Stimulated activated CD4-positive, alpha-beta T cell treated with anti-CD3 and anti-CD28 coated beads, Interleukin-12 subunit alpha, Interleukin-12 subunit beta, amount 100 ng/mL, for 48 hours (primary cell): ENCODE measurements at places on chromosomes 11 and 22.

- no peak for DNase-seq
These were observed at the start of gene PNPLA5 for GRCh38 chr22:43891360-43892182. Gene PNPLA5, minus strand, starts transcription at chr22:43892013. Its CDS starts 133 bp downstream, at chr22:43891880.

DNA sequence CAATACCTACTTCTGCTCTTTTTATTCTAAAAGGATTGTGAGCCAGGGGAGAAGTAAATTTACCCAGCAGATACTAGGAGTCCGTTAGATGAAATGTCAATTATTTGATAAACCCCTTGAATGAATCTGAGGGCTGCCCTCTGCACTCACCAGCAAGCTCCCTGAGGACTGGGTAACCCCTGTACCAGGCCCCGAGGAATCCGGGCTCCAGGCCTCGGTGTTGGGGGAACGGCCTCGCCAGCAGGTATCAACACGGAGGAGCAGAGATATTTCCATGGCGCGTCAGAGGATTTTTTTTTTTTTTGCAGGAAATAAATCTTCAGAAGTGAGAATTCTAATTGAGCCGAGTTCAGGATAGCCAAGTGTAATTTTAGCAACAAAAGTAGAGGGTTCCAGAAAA lies 1408.8 kb downstream of the BRD1 start:
- DNase-seq: no peak

GRCh38 chr11:112878033-112878601 lies 83.1 kb upstream of the NCAM1 start:
- DNase-seq: no peak

DNA sequence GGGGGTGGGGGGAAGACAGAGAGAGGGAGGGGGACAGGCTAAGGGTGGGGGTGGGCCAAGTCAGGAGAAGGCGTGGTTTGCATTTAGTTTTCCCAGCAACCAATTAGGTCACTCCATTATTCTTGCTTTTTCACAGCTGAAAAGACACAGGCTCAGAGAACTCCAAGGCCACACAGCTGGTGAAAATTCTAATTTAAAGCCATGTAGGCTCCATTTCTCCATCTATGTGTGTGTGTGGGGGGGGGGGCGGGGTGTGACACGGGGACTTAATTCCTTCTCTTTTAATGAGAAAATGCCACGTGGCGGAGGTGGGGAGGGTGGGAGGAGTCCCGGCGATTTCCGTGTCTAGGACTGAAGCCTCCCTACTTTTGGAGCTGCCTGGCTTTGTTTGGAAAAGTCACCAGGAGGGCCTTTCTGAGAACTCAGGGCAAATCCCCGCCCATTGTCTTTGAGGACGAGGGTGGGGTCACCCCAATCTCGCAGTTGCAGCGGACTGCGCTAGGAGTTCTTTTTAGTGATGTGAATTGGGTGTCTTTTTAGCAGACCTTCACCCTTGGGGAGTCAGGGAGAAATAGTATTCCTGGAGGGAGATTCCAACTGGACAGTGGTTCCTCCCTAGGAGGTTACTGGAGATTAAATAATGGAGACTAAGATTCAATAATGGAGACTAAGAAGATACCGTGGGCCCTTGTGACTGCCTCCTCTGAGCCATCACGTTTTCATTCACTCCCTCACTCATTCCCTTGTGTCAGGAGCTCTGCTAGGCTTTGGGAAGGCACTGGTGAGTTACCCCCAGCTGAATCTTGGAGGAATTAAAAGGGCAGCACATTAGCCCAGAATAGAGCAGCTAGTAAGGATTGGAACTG lies 36.4 kb upstream of the PTPRJ start:
- DNase-seq: no peak

GRCh38 chr11:10809373-10810160 lies 841 bp upstream of the EIF4G2 start:
- no peak for DNase-seq

- DNase-seq: no peak
These were observed 116.9 kb downstream of the SIK3 start for GRCh38 chr11:116981266-116981885.

GRCh38 chr22:22322792-22323191 lies 78.2 kb downstream of the VPREB1 start:
- DNase-seq: no peak

GRCh38 chr11:124256076-124256475 lies at the start of gene OR8G5:
Gene OR8G5, plus strand, starts transcription at chr11:124256376. Its CDS starts 8,556 bp downstream, at chr11:124264932.
- no peak for DNase-seq

- no peak for DNase-seq
These were observed 8.4 kb upstream of the RASSF10 start for GRCh38 chr11:13000721-13001120.

GRCh38 chr11:88651556-88651955 lies 314.0 kb upstream of the CTSC start:
- no peak for DNase-seq

GRCh38 chr11:1285876-1286275 lies 23.6 kb downstream of the TOLLIP start:
- no peak for DNase-seq

GRCh38 chr22:25403811-25404471 lies 160.5 kb upstream of the GRK3 start:
- DNase-seq: no peak
